GM04503 (cell line): ENCODE measurements at places on chromosomes 2 and 18.
A peak's percentile ranks its signal among the peaks of the same experiment; 100 is the strongest.

- peak; percentile 37 for DNase-seq
Measured at GRCh38 chr18:48621240-48621639, 82.4 kb downstream of the CTIF start.

DNA sequence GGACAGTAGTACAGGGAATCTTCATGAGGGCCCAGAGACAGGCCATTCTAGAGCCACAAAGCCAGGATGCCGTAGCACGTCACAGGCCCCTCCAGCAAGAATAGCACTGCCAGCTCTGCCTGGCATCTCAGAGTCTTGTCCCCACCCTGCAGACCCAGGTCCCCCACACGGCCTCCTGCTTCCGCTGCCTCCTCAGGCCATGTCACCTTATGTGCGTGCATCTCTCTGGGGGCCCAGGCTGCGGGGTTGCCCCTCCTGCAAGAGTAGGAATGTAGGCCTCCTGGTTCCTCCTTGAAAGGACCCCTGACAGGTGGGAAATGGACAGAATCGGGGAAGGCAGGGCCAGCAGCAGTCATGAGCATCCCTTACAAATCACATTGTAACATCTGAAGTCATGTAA is 49.8 kb downstream of the ADI1 start:
- no peak for DNase-seq

- no peak for DNase-seq
Measured at GRCh38 chr2:219178377-219179175, 501 bp downstream of the RETREG2 start.

- DNase-seq, result no peak
Measured at GRCh38 chr2:8677646-8678592, 3.9 kb upstream of the ID2 start.

DNA sequence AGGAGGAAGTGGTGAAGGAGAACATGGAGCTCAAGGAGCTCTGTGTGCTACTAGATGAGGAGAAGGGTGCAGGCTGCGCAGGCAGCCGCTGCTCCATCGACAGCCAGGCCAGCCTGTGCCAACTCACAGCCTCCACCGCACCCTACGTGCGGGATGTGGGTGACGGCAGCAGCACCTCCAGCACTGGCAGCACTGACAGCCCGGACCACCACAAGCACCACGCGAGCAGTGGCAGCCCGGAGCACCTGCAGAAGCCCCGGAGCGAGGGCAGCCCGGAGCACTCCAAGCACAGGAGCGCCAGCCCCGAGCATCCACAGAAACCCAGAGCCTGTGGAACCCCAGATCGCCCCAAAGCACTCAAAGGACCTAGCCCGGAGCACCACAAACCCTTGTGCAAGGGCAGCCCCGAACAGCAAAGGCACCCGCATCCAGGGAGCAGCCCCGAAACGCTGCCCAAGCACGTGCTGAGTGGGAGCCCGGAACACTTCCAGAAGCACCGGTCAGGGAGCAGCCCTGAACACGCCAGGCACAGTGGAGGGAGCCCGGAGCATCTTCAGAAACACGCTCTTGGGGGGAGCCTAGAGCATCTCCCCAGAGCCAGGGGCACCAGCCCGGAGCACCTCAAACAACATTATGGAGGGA is 9.0 kb downstream of the CCDC85A start:
- DNase-seq, result no peak

DNA sequence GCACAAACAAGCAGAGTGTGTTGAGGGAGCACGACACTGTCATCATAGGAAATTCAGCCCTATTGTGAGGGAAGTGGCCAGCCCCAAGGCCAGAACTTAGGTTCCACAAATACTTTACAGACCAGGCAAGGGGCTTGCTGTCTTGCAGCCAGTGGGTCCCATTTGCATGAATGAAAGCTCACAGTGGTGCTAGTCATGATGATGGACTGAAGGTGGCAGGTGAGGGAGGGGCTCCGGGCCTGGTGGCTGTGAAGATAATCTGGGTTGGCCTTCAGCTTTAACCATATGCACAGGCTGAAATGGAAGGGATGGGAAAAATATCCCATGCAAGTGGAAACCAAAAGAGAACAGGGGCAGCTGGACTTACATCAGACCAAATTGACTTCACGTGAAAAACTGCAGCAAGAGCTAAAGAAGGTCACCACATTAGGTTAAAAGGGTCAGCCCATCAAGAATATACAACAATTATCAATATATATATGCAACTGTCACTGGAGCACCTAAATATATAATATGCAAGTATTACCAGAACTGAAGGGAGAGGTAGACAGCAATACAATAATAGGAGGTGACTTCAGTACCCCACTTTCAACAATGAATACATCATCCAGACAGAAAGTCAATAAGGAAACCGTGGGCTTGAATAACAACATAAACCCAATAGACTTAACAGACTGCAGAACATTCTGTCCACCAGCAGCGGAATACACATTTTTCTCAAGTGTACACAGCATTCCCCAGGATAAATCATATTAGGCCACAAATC is 39.6 kb downstream of the DCDC2C start:
- no peak for DNase-seq

DNA sequence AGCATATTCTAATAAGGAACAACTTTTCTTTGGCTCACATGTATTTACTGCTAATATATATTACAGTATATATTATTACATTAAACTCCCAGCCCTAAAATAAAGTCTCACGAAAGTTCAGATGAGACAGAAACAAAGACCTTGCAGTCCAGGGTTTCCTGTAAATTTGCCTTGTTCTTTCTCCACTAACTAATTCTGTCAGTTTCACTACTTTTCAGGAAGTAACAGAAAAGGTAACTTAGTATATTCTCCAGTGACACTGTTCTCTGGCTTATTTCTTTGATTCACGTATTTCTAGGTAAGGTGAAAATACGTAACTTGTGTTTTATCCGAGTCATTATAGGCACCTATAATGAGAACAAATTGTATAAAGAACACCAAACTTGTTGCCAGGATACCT is 35.2 kb downstream of the HDLBP start:
- no peak for DNase-seq

GRCh38 chr2:170553748-170554147 is 161.4 kb upstream of the SP5 start:
- DNase-seq, result no peak

DNA sequence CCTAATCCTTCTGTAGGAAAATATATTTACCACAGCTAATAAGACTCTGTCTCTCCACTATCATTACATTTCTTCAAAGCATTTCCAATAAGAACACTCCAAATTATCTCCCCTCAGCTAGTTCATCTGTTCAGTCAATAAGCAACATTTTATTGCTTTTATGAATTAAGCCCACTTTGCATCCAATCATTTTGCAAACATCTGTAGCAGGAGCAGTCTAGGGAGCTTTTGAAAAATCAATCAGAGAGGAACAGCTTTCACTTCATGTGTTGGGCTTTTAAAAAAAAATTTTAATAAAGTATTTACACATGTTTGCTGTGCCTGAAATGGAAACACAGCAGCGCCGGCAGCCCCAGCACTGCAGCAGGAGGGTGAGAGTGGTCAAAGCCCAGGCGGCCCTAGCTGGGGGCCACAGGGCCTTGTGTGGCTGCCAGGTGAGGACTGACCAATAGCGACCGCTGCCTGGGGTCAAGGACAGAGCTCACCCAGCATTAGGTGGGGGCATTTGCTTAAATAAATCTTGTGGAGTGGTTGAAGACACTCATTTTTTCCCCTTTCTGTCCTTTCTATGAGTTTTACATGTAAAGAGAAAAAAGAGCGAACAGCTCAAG is 250.7 kb downstream of the RNF144A start:
- DNase-seq, result no peak

GRCh38 chr2:172288603-172289002 is 138.8 kb upstream of the ITGA6 start:
- no peak for DNase-seq

DNA sequence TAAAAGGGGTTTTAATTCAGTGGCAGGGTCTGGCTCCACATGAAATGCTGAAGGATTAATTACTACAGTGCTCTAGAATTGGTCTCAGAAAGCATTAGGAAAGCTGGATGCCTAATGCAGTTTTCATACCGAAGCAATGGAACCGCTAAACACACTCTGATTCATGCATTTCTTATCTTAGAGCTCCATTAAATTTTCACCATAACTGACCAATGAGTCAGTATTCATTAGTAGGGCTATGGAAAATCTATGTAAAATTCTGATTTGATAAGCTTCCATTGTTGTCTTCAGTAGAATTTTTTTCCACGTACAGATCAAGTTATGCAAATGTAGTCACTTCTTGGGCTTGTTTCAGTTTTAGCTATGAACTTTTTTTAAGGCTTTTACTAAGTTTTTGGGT is 359.9 kb downstream of the ARHGAP15 start:
- DNase-seq, result no peak

- no peak for DNase-seq
Measured at GRCh38 chr2:71122387-71123298, 7.4 kb downstream of the MCEE start.

DNA sequence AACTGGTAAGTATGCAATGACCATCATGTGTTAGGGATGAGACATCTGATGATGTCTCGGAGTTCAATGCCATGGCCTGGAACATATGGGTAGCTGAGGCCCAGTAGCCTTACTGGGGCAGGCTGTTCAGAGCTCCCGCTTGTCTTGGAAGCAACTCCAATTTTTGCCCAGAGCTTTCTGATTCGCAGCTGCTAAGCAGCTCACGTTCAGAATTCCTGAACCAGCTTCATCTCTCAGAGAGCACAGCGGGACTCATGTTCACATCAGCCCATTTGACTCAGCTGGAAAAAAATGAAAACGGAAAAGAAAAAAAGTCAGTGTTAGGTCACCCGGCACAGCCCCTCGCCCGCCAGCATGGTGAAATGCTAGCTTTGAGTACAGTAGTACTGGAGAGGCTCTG is 16.8 kb upstream of the LRATD1 start:
- no peak for DNase-seq

GRCh38 chr18:14919666-14920065 is 171.7 kb downstream of the ANKRD30B start:
- DNase-seq, result no peak

DNA sequence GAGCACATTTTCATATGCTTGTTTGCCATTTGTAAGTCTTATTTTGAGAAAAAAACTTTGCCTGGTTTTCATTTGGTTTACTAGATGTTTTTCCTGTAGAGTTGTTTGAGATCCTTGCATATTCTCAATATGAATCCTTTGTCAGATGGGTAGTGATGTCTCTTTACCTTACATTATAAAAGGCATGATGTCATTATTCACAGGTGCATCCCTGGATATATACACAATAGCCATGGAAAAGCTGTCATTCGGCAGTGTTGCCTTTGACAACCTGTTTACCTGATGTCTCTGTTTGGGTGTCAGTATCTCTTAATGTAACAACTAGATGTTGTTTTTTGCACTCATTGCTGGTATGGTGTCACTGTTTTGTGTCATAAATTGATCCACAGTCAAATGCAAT is 58.8 kb upstream of the MAL start:
- DNase-seq, result no peak

- DNase-seq, result no peak
Measured at GRCh38 chr2:216950547-216950946, 90.7 kb upstream of the TNP1 start.

- DNase-seq, result no peak
Measured at GRCh38 chr2:66565291-66565690, 130.4 kb downstream of the MEIS1 start.

DNA sequence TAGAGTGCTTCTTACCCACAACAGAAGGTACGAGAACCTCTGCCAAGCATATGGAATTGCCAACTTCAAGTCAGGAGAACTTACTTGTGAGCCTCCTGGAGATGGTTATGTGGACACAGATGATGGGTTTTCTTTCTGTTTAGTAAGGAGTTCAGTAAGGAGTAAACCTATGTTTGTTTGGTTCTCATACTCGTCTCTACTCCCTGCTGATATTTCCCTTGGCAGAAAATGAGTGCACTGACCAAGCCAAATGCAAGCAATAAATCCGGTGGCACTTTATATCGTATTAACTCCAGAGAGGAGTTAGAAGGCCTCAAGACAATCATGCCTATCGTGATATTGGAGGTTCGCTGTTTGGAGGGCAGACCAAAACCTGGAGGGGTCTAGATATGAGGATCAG is 83.2 kb upstream of the CYP1B1 start:
- no peak for DNase-seq

DNA sequence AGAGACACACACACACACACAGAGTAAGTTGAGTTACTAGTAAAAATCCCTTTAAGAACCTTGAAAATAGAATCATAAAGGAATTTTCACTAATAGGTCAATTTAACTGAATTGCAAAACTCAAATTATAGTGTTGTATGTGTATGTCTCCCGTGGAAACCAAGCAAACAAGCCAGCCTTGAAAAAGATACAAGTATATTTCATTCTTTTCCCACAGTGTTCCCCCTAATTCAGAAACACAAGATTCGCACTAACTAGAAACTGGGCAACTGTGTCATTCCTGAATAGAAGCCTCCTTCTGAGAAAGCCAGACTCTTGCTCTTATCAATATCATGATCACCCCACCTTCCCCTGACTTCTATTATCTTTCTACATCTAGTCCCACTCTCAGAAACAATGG is 229.5 kb downstream of the PIEZO2 start:
- no peak for DNase-seq

DNA sequence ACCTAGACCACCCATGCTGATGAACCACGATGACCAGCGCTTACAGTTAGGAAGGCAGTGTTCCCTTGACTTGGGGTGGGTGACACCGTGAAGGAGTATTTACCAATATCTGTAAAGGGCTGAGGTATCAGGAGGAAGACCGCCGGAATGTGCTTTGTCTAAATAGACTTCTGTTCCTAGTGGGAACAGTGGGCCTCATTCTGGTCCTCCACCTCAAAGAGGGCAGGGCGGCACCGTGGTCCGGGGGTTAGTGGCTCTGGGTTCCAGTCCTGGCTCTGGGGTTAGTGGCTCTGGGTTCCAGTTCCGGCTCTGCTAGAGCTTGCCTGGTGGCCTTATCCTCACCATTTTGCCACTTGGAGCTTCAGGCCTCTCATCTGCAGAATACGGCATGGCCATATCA is 91.6 kb upstream of the SMAD2 start:
- no peak for DNase-seq

GRCh38 chr18:79582978-79583377 is 96.6 kb upstream of the CTDP1 start:
- DNase-seq, result no peak

DNA sequence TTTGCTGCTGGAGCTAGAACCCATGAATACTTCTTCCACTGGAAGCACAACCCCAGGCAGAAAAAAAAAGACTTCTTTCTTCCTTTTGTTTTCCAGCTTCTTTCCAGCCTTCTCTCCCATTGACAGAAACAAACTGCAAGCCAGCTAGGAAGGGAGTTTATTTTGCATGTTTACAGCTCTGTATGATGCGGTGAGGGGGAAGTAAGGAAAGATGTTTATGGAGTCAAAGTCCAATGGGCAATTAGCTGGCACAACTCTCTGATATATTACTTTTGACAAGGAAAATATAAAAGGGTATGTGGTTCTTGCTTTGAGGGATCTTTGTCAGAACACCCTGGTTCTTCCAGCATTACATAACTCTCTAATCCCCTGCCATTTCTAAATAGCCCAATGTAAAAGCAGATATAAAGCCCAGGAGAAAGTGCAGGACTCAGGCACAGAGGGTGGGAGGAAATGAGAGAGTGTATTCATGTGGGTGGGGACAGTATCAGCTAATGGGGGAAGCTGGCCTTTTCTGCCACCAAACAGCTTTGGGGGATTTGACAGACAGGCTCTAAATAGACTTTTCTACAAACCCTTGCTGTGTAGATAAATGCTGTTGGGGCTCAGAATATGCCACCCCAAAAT is 9.3 kb upstream of the NMS start:
- DNase-seq, result no peak

GRCh38 chr2:39845460-39846146 is 66.5 kb upstream of the THUMPD2 start:
- DNase-seq, result no peak

- DNase-seq, result no peak
Measured at GRCh38 chr2:177029501-177029900, 183.1 kb upstream of the HNRNPA3 start.
